ENCODE measurements at places on chromosomes 4 and X. TPM values are rescaled to one million over a fixed set of nuclear protein-coding genes. Genes with fewer than 3 reads are reported as not detected.

- no peak for DNase-seq
Observed at GRCh38 chrX:10011261-10011931, 44.2 kb downstream of the CLDN34 start.

Gene CXXC4
- polyA plus RNA-seq: 10.1 TPM

- peak; percentile 6 for DNase-seq
Observed at GRCh38 chrX:8868906-8869305, 67.7 kb upstream of the FAM9A start.

Gene PRR32
- 7.0 TPM for polyA plus RNA-seq

- no peak for DNase-seq
Observed at GRCh38 chr4:94372991-94373390, 30.4 kb upstream of the HPGDS start.

DNA sequence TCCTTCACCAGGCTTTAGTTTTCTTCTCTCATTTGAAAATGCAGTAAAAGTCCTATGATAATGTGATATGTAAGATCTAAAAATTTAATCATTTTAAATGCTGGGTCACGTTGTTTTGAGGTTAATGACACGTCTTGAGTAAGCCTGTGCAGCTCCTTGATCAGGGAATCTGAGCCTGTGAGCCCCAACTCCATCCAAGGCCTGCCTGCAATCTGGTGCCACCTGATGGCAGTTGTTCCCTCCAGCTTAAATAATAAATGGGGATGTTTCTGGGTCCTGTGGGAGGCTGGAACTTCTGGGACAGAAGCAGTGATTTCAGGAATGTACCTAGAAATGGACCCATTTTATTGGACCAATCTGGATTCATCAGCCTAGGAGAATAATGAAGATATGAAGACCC is 455.4 kb upstream of the ADGRL3 start:
- DNase-seq: no peak
